ENCODE measurements at places on chromosomes 2 and 18.
A peak's percentile ranks its signal among the peaks of the same experiment; 100 is the strongest.

GRCh38 chr18:45871431-45872084 lies 46.1 kb downstream of the SIGLEC15 start:
- no peak for DNase-seq

- DNase-seq, result no peak
These were observed 284.6 kb downstream of the RNF144A start for GRCh38 chr2:7201851-7202250.

GRCh38 chr2:54329482-54330161 lies 73.6 kb upstream of the TSPYL6 start:
- DNase-seq, result no peak

- DNase-seq, result no peak
These were observed 51.1 kb downstream of the COPS8 start for GRCh38 chr2:237136824-237137223.

DNA sequence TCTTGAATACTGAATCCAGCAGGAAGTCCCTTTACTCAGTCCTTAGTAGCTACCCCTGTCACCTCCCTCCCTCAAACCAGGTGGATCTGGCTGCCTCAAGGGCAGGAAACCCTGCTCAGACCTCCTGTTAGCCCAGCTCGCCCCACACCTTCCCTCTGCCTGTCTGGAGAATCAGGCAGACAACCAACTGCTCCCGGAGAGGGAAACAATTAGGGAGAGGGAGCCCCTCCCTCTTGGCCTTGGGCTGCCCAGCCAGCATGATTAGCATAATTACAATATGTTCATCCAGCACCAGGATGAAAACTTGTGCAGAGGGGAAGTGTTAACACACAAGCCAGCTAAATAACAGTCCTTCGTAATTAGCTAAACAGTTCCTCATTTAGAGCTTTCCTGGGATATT lies 185.5 kb downstream of the C1D start:
- DNase-seq, result no peak

DNA sequence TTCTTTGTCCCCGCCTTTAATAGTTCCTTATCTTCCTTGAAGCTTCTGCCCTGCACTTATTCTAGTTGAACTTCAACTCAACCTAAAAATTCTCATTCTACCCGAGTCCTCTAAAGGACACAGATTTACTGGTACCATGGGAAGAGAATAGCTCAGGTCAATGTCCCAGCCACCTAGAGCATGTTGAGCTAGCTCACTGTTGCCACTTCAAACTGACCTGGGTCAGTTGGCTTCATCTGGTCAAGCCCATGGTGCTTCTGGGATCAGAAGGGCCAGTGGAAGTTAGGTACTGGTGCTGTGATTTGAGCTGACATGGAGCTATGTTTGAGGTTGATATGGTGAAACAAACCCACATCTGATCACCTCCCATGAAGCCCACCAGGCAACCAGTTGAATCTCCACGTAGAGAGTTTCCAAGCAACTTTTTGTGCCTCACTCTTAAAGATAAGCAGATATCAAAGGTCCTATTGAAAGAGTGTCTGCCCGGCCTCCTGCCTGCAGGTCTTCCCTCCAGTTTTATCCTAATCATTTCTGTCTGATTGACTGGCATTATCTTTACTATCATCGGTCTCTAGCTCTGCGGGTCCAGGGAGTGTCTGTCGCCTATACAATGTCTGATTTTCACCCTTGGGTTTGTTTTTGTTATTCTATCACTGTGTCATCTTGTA lies 17.2 kb downstream of the GREB1 start:
- no peak for DNase-seq

DNA sequence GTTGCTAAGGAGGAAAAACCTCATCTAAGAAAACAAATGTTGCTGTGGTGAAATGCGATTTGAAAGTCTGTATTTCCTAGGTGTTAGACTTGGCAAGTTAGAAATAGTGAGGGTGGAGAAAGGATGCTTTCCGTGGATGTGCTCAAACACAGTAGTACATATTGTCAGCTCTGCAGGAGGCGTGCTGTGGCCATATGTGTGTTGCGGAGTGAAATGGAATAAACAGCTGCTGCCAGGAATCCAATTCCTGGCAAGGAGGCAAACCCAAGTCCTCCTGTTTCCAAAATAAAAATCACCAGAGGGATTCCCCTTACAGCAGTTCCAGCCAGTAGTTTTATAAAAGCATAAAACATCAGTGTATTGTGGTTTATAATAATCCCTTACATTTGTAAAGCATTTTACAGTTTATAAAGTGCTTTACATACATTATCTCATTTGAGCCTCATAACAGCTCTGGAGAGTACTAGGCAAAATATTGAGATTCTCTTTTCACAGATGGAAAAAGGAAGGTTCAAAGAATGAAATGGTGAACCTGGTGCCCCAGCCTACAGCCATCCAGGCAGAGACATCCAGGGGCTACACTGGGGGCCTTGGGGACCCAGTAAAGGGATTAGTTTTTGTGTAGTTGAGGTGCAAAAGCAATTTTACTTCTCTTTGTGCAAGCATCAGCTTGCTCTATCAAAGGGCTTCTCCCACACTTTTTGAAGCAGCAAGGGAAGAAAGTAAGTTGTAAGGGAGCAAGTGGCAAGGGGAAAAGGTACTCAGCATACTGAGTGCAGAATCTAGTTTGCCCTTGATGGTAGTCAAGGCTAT lies 206.0 kb downstream of the AGPS start:
- DNase-seq, result peak; percentile 57

- no peak for DNase-seq
These were observed 92.9 kb downstream of the PXDN start for GRCh38 chr2:1651121-1652033.

DNA sequence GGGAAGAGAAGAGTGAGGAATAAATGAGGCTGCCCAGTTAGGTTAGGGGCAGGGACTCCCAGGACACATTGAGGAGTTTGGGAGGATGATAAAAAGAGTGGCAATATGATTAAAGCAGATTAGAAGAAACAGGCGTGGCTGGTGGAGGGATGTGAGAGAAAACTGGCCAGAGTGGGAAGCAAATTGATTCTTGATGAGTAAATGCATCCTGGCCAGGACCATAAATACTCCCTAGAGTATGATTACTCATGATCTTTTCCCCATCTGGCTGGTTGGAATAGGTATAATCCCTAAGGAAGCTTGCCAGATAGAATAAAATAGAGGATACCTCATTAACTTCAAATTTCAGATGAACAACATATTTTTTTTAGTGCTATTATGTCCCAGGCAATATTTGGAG lies 21.5 kb upstream of the DAW1 start:
- no peak for DNase-seq

Measured in SK-MEL-5 (cell line).